ENCODE measurements at places on chromosomes 2 and 18.

DNA sequence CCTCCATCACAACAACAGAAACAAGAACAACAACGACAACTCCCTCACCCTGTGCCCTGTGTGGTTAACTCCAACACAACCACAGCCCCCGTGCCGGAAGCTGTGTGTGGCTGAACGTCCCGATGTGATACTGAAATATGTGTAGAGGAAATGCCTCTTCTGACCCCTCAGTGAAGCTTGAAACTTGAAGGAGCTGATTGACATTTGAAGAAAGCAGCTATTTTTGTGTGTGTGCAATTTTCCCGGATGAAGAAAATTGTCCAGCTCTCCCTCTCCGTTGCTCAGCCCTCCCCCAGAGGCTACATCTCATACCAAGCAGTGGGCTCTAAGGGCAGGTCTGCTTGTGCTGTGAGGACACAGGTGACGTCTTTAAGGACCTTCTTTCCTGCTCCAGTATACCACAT is 173.8 kb downstream of the ICOS start:
- DNase-seq: peak; percentile 66

- no peak for DNase-seq
Measured at GRCh38 chr18:48172226-48173006, 236.8 kb downstream of the ZBTB7C start.

DNA sequence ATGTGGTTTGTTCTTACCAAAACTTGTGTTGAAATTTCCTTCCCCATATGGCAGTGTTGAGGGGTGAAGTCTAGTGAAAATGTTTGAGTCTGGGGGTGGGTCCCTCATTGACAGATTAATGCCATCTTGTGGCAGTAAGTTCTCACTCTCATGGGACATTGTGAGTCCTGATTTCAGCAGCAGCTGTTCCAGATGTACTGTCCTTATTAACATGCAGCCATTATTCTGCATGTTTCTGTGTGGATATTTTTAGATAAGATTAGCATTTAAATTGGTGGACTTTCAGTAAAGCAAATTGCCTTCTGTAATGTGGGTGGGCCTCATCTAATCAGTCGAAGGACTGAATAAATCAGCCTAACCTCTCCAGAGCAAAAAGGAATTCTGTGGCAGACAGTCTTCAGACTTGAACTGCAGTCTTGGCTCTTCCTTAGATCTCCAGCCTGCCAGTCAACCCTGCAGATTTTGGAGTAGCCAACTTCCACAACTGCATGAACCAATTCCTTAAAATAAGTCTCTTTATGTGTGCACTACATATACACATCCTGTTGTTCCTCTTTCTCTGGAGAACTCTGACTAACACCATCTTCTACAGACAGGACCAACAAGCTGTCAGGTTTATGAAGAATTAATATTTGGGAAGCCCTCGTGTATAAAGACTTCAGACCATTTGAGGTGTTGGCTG is 138.7 kb upstream of the ZNF516 start:
- no peak for DNase-seq

- DNase-seq: no peak
Measured at GRCh38 chr18:34729740-34730355, 19.8 kb downstream of the DTNA start.

DNA sequence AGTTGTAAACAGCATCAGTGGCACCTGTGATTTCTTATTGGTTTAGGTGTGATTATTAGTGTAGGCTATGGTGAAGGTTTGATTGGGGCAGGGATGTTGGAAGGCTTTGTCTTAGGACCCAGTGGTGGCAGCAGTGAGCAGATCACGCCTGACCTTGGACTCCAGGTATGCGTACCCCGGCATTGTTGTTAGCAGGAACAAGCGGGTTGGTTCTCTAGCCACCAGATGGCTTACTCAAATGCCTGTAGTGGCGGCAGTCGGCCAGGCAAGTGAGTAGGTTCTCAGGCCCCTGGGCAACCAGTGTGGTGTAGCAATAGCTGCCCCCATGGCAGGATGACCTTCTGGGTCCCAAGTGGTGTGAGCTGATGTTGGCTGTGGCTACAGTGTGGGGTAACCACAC is 558.3 kb downstream of the KCNJ3 start:
- DNase-seq: no peak

- DNase-seq: no peak
Measured at GRCh38 chr2:62469548-62469947, 36.4 kb downstream of the TMEM17 start.

DNA sequence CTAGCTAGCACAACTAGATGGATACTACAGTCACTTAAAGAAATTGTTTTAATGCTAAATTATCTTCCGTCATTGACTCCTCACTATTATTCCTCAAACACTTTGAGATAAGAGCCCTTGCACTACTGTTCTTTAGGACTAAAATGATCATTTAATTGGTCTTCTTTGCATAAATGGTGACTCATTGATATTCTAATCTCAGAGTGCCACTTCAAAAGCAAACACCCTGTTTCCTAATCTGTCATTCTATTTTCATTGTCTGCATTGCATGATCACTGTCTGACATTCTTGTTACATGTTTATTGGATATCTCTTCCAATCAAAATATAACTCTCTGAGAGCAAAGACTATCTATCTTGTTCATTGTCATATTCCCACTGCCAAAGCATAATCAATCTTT is 313.9 kb downstream of the EXOC6B start:
- DNase-seq: no peak

DNA sequence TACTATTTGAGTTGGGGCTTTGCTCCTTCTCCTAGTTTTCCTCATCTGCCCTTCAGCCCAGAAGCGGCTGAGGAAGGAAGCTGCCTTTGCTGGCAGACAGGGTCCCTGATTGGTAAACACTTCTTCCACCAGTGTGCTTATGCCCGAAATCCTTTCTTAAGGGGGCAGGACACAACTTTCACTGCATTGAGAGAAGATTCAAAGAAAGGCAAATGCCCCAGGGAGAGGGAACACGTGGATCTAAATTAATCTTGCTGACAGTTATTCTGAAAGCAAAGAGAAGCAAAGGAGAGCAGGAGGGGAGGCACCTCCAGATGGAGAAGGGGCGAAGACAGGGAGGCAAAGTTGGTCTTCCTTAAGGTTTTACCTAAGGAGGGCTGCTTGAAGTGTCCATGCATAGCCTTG is 92.1 kb upstream of the EFEMP1 start:
- DNase-seq: no peak

- no peak for DNase-seq
Measured at GRCh38 chr2:17626986-17627385, 86.5 kb downstream of the VSNL1 start.

- no peak for DNase-seq
Measured at GRCh38 chr2:213290501-213290900, 6.2 kb downstream of the SPAG16 start.

DNA sequence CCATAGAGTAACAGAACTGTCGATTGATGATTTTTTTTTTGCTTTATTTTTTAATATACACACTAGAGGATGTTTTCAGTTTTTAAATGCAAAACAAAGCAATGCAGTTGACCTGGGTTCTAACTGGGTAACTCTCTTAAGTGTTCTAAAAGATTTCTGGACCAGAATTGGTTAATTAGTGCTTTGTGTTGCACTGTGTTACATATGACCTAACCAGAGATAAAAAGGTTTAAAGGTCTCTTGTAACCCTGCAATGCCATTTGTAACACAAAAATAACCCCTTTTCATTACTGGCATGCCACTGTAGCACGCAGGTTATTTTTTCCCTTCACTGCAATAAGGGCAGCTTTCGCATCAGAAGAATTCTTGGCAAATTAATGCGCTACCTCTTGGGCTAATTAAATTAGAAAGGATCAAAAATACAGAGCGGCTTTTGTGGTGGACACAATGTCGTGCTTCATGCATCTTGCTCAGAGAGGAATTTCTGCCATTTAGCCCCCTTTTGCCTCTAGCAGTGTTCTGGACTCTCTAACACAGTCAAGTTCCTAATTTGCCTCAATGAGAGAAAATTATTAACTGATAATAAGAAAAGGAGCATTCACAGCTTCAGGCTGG is 250.8 kb upstream of the ZEB2 start:
- no peak for DNase-seq

- DNase-seq: no peak
Measured at GRCh38 chr2:24871852-24872333, 48.1 kb downstream of the ADCY3 start.

GRCh38 chr18:55439056-55439455 is 148.9 kb downstream of the TCF4 start:
- DNase-seq: no peak

GRCh38 chr18:79803611-79804051 is 5.9 kb downstream of the KCNG2 start:
- no peak for DNase-seq

GRCh38 chr18:59983506-59983905 is 83.7 kb downstream of the PMAIP1 start:
- DNase-seq: no peak

DNA sequence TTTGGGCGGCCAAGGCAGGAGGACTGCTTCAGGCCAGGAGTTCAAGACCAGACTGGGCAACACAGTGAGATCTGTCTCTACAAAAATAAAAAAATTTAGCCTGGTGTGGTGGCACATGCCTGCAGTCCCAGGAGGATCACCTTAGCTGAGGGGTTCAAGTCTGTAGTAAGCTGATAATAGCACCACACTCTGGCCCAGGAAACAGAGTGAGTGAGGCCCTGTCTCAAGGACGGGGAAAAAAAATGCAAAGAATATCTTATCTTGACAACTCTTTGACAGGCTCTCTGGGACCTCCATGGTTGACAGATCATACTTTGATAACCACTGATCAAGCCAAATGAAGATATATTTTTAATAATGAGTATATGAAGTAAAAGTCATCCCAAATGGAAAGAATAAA is 22.7 kb downstream of the USP34 start:
- DNase-seq: no peak

DNA sequence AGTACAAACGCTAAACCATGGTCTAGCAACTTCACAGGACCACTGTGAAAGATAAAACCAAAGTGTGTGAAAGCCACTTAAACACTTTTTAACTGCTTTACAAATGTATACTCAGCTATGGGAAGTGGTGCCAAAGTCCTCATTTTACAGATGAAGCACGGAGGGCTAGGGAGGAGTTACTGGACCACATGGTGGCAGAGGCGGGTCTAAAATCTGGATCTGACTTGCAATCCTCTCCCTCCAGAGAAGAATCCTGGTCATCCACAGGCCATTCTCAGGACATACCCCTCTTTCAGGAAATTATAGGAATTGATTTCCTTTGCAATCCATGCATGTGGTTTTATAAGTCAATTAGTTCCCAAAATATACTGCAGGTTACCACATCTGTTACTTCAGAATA is 84.6 kb upstream of the GYPC start:
- DNase-seq: no peak

GRCh38 chr2:29898999-29899398 is 22.4 kb downstream of the ALK start:
- no peak for DNase-seq

- DNase-seq: no peak
Measured at GRCh38 chr2:111042772-111043771, 77.6 kb upstream of the BCL2L11 start.

- no peak for DNase-seq
Measured at GRCh38 chr18:41077076-41077475, 878.0 kb upstream of the PIK3C3 start.

- no peak for DNase-seq
Measured at GRCh38 chr2:68135448-68136320, 22.0 kb upstream of the PNO1 start.

- no peak for DNase-seq
Measured at GRCh38 chr2:150332383-150332782, 155.1 kb downstream of the RND3 start.

- no peak for DNase-seq
Measured at GRCh38 chr18:50113726-50114125, 81.2 kb downstream of the MYO5B start.

GRCh38 chr2:121974897-121975661 is 219.6 kb downstream of the TSN start:
- DNase-seq: peak; percentile 86

DNA sequence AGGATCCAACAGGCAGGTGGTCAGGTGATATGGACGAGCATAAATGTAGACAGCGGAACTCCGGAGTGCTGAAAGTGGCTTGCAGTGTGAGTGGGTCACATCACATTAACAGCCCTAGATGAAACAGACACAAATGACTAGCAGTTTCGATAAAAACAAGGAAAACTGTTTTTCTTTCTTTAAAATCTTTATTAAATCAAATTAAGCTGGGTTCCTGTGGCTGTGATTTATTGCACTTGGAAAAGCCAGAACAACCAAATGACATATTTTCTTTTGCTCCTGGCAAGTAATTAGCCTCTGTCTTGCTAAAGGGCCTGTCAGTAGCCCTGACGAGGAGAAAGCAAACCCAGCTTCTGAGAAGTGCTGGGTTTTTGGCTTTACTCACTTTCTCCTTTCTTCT is 152.9 kb upstream of the DDX18 start:
- DNase-seq: no peak

DNA sequence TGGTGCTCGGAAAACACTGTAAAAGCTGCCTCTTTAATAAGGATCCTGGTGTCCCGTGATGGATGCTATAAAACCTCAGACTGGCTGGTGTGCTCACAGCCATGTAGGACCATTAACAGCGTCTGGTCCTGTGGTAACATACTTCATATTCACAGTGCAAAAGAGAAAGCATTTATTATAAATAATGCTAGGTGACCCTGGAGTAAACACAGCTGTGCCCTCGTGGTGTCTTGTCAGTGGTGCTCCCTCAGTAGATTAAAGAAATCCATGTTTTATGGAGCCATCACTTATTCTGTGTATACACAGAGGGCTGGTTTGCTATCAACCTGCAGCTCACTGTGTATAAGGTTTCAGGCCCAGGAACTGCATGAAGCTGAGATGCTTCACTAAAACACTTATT is 106.9 kb downstream of the CDK15 start:
- no peak for DNase-seq

GRCh38 chr2:96931966-96932365 is 54.4 kb downstream of the FAM178B start:
- DNase-seq: no peak

DNA sequence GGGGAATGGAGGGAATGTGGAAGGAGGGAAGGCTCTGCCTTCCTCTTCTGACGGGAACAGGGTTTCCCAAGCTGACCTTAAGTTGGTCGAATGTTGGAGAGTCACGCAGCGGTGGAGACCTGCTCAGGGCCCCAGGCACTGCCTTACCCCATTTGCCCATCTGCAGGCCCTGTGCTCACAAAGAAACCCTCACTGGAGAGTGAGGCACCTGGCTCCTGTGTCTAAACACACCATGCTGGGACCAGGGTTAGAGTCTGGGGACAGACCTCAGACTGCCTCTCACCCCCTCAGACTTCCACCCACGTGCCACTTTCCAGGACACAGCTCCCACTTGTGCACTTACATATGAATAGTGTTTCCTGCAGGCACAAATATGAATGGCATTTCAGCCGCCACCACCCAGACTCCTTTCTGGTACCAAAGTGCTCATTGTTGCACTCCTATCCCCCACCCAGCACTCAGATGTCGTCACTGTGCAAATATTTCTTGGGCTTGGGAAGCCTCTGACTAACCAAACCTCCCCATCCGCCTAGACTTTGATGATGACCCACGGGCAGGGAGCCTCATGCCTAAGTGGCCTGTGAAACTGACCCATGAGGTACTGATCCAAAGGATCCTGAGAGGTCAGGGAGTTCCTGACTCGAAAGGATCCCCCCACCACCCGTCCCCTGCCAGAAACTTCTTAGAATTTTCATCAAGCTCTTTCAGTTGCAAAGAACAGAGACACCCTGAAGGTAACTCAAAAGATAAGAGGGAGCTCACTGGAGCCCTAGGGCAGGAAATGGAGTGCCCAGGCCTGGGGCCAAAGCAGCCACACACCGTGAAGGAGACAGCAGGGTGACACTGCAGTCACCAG is 78.3 kb downstream of the STPG4 start:
- no peak for DNase-seq

- DNase-seq: peak; percentile 31
Measured at GRCh38 chr18:79680100-79680879, 687 bp downstream of the CTDP1 start.

GRCh38 chr2:204436230-204436629 is 109.0 kb upstream of the PARD3B start:
- no peak for DNase-seq

- DNase-seq: no peak
Measured at GRCh38 chr2:222526480-222527277, 102.3 kb downstream of the SGPP2 start.

All from KG1 (cell line).